Stimulated activated CD4-positive, alpha-beta T cell treated with anti-CD3 and anti-CD28 coated beads, Interleukin-2, amount 100 ng/mL, for 24 hours (primary cell): ENCODE measurements at places on chromosomes 4 and X.

DNA sequence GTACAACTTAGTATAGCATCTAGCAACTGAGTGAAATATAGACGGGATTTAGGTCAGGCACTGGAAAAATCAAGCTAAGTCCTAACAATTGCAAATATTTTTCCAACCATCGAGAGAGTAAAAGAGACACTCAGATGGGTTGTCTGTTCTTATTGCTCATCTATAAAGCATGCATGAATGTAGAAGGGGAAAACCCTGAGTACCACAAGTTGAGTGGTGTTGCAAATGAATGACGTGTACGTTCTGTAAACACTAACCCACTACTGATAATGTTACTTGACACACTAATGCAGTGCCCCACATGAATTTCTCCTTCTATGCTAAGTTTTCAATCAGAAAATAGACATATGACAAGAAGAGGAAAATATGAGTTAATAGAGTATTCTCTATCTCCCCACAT lies 211.2 kb downstream of the COX18 start:
- DNase-seq = no peak

GRCh38 chrX:46209037-46209436 lies 336.2 kb downstream of the ZNF674 start:
- no peak for DNase-seq

GRCh38 chr4:83128240-83128929 lies 13.9 kb upstream of the PLAC8 start:
- DNase-seq = no peak

GRCh38 chr4:67468830-67469229 lies 76.5 kb downstream of the CENPC start:
- no peak for DNase-seq

DNA sequence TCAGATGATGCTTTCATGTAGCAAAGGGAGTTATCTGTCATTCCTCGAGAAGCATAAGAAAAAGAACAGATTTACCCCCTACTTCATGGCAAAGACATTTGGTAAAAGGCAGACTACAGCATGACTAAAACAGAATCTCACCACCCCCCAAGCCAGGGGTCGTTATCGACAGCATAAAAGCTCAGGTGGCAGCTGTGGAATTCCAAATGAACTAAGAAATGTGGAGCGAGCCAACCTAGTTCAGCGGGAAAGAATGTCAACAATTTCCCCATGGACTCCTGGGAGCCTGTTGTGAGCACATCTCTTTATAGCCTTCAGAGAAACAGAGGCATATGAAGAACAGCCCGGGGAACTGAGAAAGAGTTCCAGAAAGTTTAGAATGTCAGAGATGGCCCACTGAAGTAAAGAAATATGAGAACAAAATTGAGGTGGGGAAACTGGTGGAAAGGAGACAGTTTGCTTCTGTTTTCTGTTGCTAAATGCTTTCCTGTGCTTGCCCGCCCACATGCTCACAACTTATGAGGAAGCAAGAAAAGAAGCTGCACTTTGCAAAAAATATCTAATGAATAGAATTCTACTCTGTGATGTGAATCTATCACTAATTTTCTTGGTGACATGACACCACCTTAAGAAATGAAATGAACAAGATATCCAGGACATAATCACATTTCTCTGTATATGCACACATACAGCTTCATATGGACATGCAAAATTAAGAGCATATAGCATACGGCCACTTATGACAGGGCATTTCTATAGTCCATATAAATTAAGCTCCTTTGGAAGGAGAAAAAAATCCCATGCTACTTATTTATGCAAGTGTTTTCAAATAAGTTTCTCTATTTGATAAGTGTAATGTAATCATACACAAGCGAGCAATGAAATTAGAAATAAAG lies 135.3 kb upstream of the MID1 start:
- no peak for DNase-seq

DNA sequence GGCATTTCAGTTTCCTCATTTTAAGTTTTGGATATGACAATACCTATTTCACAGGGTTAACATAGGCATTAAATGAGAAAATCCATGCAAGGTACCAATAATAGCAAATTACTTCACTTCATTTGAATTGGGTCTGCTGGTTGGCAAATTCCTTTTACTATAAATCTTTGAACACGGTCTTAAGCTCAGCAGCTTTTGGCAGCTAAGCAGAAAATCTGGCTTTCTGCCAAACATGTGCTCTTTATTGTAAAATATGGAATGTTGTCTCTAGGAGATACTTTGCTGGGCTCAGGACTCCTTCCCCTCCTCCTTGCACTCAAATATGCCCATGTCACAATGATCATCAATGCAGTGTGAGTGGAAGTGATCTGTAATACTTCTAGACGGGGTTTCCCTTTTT lies 16.8 kb upstream of the DMP1 start:
- no peak for DNase-seq

GRCh38 chr4:186264660-186265059 lies 1.3 kb upstream of the F11 start:
- DNase-seq = no peak
